ENCODE measurements at places on chromosomes 1 and 21.

DNA sequence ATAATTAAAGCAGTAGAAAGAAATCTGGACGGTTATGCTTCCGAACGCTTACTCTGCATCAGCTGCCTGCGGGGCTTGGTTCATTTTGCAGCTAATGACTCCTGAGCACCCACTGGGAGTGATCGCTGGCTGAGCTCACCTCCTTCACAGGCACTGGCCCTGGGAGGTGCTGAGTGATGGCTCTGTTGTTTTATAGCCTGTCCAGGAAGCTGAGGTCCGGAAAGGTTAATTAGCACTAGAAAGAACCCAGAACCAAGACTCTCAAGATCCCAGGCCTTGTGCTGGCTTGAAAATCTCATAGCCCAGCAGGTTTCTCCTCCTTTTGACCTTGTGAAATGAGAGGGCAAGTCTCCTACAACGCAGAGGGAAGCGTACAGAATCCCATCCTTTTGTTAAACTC, 226.2 kb downstream of the AJAP1 start:
- DNase-seq = no peak

DNA sequence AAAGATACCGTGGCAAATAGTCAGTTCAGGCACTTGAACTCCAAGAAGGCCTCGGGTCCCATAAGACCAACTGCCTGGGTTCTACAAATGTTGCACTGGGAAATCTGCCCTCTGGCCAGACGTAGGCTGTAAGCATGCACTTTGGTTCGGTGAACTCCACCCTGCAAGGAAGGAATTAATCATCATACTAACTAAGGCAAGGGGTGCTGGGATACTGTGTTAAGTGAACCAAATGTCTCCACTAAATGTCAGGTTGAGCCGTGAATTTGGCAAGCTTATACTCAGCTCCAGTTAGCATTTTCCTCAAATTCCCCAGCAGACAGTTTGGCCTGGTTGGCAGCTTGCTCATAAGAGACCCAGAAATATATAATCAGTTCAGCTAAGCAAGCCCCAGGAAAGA, 385.9 kb downstream of the GPATCH2 start:
- no peak for DNase-seq

DNA sequence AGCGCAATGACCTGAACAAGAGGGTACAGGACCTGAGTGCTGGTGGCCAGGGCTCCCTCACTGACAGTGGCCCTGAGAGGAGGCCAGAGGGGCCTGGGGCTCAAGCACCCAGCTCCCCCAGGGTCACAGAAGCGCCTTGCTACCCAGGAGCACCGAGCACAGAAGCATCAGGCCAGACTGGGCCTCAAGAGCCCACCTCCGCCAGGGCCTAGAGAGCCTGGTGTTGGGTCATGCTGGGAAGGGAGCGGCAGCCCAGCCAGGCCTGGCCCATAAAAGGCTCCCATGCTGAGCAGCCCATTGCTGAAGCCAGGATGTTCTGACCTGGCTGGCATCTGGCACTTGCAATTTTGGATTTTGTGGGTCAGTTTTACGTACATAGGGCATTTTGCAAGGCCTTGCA, 5.4 kb upstream of the CCDC28B start:
- no peak for DNase-seq

DNA sequence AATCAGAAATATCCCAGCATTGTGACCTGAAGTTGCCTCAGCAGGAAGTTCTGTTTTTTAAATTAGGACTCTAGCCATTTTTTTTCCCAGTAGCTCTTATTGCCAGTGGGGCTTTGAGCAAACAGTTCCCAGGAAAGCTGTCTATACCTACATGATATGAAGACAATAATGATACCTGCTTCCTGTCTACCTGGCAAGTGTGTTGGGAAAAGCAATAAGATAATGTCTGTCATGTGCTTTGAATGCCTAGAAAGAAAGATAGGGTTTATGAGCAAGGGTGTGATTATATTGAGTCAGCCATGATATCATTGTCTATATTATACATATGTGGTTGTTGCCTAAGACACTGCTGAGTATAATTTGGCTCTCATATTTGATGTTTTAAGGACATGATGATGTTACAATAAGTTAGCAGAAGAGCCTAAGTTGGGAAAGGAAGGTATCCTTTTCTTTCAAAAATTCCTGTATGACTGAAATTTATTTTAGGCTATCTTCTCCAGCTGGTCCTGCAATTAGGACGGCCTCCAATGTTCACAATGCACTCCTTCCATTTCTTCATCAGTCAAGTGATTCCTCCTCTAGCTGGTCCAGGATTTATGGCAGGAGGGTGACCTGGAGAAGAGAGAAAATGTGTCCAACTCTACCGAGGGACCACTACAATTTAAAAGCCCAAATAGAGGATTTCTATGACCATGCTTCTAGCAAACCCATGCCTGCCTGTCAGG, 99.6 kb upstream of the CDC42BPA start:
- no peak for DNase-seq

DNA sequence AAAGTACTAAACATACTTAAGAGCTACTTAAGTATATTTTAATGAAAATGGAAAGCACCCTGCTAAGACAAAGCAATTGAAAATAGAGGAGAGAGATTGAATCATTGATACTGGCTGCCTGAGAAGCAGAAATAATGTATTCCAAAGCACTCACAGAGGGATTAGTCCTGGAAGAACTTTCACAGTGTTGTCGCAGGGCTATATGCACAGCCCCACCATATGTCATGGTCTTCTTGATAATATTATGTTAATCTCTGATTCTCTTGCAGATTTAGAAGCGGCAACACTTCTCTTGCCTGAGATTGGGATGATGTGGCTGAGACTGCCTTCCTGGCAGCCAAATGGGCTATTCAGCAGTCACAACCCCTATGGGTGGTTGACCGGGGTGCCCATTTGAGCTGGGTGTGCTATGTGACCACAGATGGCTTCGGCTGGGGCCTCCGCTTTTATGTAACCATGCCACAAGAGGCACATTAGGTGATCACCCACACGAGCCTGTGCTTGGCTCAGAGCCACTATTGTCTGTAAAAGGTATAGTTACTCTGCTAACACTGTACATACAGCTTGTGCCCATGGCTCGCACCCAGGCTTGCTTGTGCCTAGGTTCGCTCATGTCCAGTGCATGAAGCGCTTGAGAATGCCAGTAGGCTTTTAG, 152.2 kb upstream of the SGIP1 start:
- DNase-seq = no peak

GRCh38 chr21:45154511-45155508, 80.4 kb downstream of the ADARB1 start:
- peak; percentile 14 for DNase-seq

GRCh38 chr1:151756291-151756690, 7.0 kb downstream of the MRPL9 start:
- DNase-seq = peak; percentile 42

DNA sequence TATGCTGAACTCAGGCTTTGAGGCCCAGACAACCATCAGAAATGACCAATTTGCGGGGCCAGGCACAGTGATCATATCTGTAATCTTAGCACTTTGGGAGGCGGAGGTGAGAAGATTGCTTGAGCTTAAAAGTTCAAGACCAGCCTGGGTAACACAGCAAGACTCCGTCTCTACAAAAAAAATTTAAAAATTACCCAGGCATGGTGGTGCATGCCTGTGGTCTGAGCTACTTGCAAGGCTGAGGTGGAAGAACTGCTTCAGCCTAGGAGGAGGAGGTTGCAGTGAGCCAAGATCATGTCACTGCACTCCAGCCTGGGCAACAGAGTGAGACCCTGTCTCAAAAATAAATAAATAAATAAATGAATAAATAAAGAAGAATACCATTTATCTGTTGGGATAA, 156.5 kb downstream of the EIF4G3 start:
- DNase-seq = no peak

- DNase-seq = no peak
Measured at GRCh38 chr1:3607703-3608065, 3.6 kb downstream of the MEGF6 start.

GRCh38 chr1:17662296-17662695, 92.8 kb upstream of the ACTL8 start:
- no peak for DNase-seq

GRCh38 chr1:182974506-182975191, 21.7 kb upstream of the SHCBP1L start:
- no peak for DNase-seq

GRCh38 chr1:78224861-78225552, 179.2 kb downstream of the GIPC2 start:
- DNase-seq = no peak

DNA sequence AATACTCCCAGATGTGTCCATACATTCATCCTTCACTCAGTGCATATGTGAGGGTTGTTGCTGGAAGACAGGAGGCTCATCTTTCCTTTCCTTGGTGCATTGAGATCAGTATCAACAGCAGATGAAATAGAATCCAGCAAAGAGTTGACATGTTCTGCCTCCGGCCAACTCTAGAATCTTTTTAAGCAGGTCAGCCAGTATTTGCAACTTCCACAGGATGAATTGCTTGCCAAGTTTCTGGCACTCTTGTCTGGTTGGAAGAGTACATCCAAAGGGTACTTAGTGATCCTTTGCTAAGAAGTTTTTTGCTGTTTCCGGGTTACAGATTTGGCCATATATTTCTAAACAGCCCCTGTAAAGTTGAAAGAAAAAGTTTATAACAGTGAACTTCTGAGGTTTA, 21.1 kb downstream of the SYNC start:
- no peak for DNase-seq

DNA sequence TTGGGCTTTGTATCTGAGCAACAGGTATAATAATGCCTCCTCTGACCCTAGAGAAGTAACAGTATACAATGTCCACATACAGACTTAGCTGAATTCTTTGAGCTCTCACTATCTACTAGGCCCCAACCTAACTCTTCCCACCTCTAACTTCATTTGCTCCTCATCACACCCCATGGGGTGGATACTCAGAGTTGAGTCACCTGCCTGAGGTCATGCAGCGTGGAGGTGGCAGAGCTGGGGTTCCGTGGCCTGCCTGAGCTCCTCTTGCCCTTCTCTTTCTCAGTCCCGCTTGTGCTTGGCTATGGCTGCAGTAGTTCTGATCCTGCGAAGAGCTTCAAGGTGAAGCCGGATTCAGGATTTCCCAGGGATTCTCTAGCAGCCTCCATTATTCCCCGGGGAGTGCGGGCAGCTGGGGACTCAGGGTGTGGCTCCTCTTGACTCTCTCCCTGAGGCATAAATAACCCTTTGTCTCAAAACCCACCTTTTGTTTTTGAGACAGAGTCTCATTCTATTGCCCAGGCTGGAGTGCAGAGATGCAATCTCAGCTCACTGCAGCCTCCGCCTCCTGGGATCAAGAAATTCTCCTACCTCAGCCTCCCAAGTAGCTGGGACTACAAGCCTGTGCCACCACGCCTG, 29.9 kb upstream of the ACTL8 start:
- DNase-seq = no peak

- DNase-seq = no peak
Measured at GRCh38 chr1:188228623-188229022, 1399.9 kb downstream of the PLA2G4A start.

DNA sequence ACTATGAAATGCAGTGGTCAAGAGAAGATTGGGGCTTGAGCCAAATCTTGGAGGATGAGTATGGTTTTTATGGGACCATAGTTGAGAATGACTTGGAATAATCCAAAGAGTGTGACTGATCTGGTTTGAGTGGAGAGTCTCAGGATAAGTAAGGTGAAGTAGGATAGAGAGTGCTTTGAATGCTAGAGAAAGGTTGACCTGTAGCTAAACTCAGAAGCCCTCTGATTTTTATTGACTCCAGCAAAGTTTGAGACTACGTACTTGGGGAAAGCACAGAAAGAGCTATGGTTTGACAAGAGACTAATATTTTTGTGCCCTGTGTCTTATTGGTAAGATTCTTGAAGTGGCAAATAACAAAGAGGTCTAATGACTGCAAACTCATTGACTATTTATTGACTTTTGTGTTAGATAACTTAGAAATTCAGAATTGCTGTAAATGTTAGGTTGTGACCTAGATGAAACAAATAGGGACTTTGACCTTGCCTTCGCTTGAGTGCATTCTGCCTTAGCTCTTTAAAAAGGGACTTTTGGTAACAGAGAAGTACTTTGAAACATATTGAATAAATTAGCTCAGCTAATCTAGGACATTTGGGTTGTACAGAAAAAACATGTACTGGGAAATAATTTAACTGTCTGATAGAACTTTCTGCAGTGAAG, 35.1 kb downstream of the UAP1 start:
- DNase-seq = no peak

Data from activated CD4-positive, alpha-beta T cell treated with anti-CD3 and anti-CD28 coated beads, Interleukin-2, amount 50 U/mL, for 16 hours (primary cell).